ENCODE measurements at places on chromosomes 4 and X.

DNA sequence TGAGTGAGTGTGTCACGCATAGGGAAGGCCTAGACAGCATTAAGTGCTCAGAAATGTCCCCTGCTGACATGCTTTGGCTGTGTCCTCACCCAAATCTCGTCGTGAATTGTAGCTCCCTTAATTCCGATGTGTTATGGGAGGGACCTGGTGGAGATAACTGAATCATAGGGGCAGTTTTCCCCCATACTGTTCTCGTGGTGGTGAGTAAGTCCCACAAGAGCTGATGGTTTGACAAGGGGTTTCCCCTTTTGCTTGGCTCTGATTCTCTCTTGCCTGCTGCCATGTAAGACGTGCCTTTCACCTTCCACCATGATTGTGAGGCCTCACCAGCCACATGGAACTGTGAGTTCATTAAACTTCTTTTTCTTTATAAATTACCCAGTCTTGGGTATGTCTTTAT is 78.0 kb downstream of the NSUN7 start:
- no peak for DNase-seq

DNA sequence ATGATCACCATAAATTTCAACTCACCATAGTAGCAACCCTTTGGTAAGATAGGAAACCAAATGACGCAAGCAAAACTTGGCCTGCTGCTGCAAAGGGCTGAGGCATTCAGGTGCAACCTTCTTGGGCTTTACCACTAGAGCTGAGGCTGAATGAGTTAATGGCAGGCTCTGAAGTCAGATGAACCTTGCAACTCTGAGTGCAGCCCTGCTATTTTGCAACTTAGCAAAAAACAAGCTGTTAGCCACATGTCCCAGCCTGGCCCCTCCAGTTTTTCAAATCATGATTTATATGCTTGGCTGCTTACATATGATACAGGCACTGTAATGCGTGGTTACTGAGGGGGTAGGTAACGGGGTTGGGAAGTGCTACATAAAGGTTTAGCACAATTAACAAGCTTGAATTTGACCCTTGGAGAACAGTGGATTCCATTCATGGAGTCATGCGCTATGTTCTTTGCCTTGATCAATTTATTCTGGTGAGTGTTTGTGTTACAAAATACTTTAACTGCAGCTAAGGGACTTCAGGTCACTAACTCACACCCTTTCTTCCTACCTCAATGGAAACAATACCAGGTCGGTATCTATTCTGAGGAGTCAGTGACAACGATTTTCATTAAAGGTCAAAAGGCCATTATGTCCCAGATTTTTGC is 80.5 kb upstream of the PPARGC1A start:
- DNase-seq = no peak

- DNase-seq = no peak
These were observed 534.6 kb upstream of the FAM241A start for GRCh38 chr4:111610681-111611080.

DNA sequence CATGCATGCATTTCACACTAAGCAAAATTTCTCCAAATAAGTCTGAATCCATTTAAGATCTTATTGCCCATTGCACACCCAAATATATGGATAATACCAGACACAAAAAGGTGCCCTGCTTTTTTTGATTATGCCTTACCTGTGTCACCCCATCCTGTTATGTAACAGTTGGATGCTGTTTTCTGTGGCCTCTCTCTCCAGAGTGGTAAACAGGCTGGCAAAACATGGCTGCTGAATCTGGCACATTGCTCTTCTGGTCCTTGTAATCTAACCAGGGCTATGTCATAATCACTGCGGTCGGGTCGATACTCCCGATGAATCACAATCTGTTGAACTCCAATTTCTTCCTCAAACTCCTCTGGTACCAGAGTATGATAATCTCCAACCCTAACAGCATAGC is 70.1 kb downstream of the PRSS12 start:
- no peak for DNase-seq

DNA sequence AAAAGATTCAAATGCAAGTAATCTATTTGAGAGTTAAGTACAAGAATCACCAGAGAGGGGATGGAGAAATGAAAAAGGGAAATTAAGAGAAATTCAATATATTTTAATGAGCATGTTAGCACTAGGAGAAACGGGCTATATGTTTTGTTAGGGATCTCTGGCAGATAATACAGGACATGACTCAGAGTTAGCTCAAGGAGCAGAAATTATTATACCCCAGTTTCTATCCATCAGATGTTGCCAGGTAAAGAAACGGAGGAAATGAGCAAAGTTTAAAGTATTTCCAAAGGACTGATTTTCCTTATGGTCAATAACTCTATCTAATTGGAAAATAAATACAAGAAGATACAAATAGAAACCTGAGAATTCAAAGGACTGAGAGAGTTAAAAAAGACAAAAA is 867.6 kb downstream of the TRAM1L1 start:
- no peak for DNase-seq

GRCh38 chr4:163565226-163566135 is 71.0 kb downstream of the TMA16 start:
- DNase-seq = no peak

GRCh38 chrX:10743476-10743875 is 123.1 kb upstream of the MID1 start:
- DNase-seq = no peak

- no peak for DNase-seq
These were observed 70.7 kb upstream of the TAPT1 start for GRCh38 chr4:16297003-16297402.

DNA sequence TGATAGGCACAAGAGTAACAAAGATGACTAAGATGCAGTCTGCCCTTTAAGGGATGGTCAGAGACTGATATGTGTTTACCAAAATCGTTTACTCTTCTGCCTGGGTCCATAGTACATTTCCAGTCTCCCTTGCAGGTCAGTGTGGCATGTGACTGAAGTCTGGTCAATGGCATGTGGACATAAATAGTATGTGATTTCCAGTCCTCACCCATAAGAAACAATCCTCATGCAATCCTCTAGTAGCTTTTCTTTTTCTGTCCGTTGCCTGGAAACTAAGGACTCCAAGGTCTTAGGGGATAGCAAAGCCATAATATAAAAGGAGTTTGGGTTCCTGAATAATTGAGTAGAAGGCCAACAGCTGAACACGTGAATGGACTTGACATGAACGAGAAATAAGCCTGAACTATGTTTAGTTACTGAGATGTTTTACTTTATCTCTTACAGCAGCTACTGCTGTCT is 1.1 kb downstream of the SLC9B2 start:
- no peak for DNase-seq

DNA sequence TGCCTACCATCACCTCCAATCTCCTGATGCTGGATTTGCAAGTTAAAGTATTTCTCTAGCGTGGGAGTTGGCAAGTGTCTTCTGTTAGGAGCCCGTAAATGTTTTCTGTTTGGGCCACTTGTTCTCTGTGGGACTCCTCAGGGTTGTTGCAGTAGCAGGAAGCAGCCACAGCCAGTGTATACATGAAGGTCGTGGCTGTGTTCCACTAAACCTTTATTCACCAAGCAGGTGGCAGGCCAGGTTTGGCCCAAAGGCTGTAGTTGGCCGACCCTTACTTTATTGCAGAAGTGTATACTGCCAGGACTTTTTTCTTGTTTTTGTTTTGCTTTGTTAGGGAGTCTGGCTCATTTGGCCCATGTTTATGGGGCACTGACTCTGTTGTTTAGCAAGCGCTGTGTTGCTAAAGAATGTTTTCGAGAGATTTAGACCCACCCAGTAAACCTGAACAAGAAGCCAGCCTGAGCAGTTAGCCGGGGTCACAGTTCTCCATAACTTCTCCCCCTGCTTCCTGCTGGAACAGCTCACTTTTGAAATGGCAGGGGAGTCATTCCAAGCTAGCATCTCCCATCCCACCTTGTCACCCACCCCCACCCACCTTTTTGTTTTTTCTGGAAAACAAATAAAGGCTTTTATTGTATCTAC is 58.8 kb downstream of the SHROOM2 start:
- DNase-seq = no peak

- no peak for DNase-seq
These were observed 20.5 kb upstream of the PRR32 start for GRCh38 chrX:126799059-126799458.

DNA sequence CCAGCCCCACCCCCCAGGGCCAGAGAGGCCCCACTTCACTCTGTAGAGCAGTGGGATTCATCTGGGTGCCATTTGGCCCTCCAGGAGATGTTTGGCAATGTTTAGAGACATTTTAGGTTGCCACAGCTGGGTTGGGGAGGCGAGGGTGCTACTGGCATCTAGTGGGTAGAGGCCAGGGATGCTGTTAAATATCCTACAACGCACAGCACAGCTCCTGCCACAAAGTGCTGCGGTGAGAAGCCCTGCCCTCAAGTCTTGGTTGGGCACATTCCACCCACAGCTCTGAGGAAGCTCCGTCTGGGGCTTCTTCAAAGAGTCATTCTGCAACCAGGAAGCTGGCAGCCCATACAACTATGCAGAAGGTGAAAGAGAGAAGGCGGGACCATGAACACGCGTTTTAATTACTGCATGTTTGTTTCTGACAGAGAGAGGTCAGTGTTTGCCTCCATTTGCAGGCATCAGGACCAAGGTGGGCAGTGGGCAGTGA is 48.1 kb upstream of the FAM9C start:
- DNase-seq = no peak

- no peak for DNase-seq
These were observed 1341.7 kb downstream of the PCDH7 start for GRCh38 chr4:32061916-32062315.

- DNase-seq = no peak
These were observed 629.6 kb upstream of the HTR2C start for GRCh38 chrX:113954297-113954696.

GRCh38 chr4:165635381-165635780 is 237.7 kb upstream of the TLL1 start:
- no peak for DNase-seq

DNA sequence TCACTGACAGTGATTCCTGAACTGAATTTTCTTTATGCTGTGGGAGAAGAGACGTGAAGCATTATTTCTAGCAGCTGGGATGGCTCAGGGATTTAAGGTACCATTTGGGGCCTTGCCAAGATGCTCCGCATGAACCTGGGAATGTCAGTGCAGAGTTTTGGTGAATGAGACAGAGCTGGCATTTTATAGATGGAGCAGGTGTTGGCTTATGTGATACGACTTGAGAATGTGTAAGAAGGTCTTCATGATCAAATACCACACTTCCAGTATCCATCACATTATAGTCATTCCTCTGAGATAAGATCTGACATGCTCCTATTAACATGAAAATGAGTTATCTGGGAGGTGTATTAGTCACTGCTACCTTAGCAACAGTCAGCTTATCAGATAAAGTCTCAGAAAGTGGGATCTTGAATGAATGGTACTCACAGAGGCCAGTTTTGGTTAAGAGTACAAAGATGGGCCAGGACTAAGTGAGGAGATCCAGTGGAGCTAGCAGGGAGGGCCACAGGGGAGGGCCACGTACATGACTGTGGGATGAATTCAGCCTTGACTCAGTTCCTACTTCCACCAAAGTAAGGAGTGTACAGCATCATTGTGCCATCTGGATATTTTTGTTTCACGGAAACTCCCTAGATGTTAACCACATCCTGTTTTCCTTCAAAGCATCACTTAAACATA is 116.7 kb downstream of the SPCS3 start:
- no peak for DNase-seq
